Endothelial cell (in vitro differentiated cells): ENCODE measurements at places on chromosomes 12 and 14. TPM values are rescaled to one million over a fixed set of nuclear protein-coding genes. Genes with fewer than 3 reads are reported as not detected.
A peak's percentile ranks its signal among the peaks of the same experiment; 100 is the strongest.

DNA sequence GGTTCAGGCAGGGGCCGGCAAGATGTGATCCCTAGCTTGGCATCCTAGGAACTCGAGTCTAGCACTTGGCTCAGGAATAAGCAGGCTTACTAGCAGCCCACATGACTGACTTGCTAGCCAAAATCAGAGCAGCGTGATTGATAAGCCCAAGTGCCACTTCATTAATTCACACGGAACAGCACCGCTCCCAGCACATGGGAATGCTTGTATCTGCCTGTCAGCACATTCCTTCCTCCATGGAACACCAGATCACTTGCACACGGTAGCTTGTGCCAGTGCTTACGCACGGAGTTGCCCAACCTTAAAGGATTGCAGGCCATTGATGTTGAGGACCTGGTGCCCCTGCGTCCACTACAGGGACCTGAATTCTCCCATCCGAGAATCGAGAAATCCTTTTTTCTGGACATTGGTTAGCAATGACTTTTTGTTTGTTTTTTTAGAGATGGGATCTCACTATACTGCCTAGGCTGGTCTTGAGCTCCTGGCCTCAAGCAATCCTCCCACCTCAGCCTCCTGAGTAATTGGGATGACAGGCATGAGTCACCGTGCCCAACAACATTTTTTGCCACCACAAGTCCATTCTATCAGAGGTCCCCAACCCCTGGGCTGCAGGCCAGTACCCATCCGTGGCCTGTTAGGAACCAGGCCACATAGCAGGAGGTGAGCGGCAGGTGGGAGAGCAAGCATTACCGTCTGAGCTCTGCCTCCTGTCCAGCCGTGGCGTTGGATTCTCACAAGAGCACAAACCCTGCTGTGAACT is 30.6 kb upstream of the TSPAN9 start:
- no peak for DNase-seq

GRCh38 chr12:25377469-25378177 is 126.9 kb upstream of the KRAS start:
- no peak for DNase-seq

GRCh38 chr12:52606581-52607218 is 5.4 kb upstream of the KRT72 start:
- no peak for DNase-seq

The INF2 gene
- 97.2 TPM for total RNA-seq

The SIX6 gene
- total RNA-seq, result not detected

GRCh38 chr12:67999244-67999643 is 10.0 kb downstream of the IFNG-AS1 start:
- DNase-seq, result no peak

DNA sequence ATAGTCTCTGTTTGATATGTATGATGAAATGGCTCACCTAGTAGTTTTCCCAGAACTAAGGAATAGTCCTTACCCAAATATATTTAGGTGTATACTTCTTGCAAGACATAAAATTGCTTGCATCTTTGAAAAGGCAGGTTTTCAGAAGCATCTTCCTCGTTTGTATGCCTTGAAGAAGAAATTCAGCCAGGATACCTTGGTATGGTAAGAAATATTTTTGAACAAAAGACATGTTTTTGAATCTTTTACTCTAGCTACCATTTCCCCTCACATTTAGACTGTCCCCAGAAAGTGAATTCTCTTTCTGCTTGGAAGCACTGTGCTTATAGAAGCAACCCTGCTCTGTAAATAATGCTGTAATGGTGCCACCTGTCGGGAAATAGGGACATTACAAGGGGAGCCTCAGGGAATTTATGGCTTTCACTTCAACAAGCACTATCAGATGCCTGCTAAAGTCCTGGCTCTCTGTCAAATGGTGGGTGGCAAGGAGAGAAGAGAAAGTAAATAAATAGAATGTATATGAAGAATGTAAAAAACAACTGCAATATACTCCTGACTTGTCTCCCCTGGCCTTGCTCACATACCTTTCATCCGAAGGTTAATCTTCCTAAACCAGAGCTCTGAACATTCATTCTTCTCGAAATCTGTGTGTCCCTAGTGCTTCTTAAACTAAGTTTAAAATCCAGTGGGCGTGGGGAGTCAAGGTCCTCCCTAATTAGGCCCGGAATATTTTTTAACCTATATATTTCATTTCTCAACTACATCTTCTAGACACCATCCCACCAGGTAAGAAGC is 6.1 kb downstream of the CCDC184 start:
- peak; percentile 76 for DNase-seq

DNA sequence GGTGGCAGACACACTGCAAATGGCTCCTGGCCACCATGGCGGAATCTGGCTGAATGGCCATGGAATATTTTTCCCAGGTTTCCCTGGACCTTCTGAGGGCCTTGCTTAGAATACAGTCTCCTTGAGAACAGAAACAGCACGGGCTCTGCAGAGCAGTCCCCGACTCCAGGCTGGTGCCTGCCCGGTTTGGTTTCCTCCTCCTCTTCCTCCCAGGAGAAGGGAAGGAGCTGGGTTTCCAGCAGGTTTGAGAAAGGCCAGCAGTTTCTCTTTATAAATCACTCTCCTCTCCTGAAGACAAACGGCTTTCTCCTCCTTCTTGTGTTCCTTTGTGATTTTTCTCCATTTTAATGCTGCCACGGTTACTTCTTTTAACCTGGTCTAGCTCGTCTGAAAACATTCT is 106.8 kb upstream of the RFLNA start:
- peak; percentile 28 for DNase-seq

The CACNB3 gene
- 83.1 TPM for total RNA-seq

GRCh38 chr12:116222358-116222757 is 55.1 kb downstream of the MED13L start:
- no peak for DNase-seq

DNA sequence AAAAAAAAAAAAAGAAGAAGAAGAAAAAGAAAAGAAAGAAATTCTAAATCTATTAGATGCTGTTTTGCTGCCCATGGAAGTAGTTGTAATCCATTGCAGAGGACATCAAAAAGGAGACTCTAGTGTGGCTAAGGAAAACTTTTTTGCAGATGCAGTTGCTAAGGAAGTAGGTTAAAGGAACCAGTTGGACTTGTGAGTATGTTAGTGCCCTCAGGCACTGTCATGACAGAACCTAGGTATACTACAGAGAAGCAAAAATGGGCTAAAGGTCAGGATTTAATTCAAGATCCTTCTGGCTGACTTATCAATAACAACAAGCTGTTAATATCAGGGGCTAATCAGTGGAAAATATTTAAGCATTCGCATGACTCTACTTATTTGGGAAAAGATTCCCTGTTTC is 1571.6 kb upstream of the FLRT2 start:
- no peak for DNase-seq

GRCh38 chr14:104092931-104093365 is 7.4 kb downstream of the ASPG start:
- no peak for DNase-seq

GRCh38 chr12:60415351-60415750 is 819.5 kb downstream of the SLC16A7 start:
- no peak for DNase-seq

GRCh38 chr14:20555845-20556244 is 5.0 kb downstream of the RNASE9 start:
- no peak for DNase-seq

The PSMA3 gene
- 180 TPM for total RNA-seq

The LBHD2 gene
- total RNA-seq, result not detected

DNA sequence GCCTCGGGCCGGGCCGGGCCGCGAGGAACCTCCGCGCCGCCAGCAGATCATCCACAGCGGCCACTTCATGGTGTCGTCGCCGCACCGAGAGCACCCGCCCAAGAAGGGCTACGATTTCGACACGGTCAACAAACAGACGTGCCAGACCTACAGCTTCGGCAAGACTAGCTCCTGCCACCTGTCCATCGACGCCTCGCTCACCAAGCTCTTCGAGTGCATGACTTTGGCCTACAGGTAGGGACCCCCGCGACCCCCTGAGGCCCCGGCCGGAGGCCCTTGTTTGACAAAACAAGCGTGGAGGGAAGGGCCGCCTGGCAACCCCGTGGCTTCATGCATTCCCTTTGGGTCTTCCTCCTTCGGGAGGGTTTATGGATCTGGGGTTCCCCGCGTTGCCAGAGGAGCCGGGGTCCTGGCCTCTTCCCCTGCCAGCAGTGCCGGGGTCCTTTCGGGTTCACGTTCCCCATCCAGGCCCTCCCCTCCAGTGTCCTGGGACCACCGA is 526 bp downstream of the MLXIP start:
- DNase-seq, result peak; percentile 26

DNA sequence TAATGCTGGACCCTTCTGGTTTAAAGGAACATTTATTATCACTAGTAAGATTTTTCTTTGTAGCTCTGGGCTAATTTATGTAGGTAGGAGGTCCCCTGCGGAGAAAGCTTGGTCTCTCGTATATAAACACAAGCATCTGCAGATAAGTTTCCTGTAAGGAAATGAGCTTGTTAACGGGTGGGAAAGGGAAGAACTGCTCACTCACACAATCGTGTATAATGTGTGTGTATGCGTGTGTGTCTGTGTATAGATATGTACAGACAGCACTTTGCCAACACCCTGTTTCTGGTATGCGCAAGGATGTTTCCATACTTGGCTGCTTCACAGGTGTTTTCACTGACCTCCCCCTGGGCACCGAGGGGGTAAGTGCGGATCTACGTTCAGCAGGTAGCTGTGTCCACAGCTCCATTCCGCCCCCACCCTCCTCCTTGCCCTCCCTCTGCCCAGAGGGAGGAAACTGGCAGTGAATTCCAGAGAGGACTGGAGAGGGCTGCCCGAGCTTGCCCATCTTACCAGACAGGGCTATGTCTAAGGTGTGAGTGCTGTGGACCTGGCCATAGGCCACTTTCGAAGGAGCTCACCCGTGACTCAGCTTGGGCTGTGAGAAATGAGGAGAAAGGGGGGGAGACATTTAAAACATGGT is 65.2 kb downstream of the NINJ2 start:
- no peak for DNase-seq

DNA sequence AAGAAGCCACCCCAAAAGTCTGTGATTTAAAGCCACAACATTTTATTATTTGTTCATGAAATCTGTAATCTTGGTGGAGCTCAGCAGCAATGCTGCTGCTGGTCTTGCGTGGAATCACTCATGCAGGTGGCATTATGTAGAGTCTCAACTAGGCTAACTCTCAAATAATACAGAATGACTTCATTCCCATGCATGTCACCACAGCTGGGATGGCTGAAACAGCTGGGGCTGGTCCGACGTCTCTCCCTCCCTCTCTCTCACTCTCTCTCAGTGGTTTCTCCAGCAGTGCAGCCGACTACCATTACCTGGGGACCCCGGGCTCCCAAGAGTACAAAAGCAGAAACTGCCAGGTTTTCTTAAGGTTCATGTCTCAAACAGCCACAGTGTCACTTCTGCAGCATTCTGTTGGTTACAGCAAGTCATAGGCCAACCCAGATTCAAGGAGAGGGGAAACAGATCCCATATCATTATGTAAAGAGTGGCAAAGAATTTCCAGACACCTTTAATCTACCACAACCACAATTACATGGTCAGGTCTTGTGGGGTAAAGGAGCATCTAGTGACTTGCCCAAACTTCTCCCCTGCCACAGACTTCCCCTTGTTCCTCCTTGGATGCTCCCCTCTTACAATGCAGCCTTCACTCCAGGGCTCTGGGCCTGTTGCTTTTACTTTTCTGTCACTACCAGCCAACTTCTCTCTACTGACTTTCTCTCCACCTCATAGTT is 192.0 kb upstream of the HMGA2 start:
- DNase-seq, result no peak

DNA sequence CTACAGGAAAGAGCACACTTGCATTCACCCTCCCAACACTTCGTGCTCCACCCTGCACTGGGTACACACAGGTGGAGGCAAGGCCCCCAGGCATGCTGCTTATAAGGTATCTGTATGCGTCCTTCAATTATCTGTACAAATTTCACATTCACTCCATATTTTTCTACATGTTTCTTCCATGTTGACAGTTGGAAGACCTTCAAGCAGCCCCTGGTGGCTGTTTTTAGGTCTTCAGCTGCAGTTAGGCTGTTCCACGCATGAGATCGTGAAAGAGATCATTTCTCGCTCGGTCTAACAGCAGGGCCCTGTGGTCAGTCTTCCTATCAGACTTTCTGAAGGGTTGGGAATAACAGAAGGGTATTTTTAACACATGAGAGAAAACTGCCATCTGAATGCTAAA is 47.1 kb downstream of the PLXNC1 start:
- DNase-seq, result no peak

The GRIP1 gene
- 36.2 TPM for total RNA-seq

- no peak for DNase-seq
Measured at GRCh38 chr12:54401119-54401518, 16.6 kb upstream of the ZNF385A start.

- DNase-seq, result no peak
Measured at GRCh38 chr12:92036771-92037453, 108.7 kb downstream of the BTG1 start.

DNA sequence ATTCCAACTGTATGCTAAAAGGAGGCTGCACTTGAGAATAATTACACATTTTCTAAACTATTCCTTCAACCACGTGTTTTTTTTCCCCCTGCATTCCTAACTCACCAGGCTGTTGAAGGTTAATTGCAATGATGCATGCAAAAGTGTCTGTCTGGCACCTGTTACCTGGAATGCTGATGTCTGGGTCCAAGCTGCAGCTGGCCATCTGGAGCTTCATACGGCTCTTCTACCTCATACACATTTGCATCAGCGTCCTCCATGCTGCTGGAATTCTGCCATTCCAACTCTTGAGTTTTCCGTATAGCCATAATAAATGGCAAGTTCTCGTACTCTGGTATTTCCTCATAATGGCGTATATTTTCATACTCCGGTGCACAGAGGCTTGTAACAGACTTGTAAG is 8.6 kb downstream of the FGD6 start:
- DNase-seq, result no peak

GRCh38 chr14:43249116-43249515 is 1258.0 kb downstream of the FSCB start:
- no peak for DNase-seq

DNA sequence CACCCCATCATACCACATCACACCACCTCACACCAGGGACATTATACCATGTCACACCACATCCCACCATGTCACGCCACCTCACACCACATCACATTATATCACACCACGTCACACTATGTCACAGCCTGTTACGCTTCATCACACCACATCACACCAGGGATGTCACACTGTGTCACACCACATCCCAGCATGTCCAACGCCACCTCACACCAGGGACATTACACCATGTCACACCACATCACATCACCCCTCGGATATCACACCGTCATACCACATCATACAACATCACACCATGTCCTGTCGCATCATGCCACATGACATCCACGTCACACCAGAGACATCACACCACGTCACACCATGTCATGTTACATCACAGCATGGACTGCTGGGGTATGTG is 235.5 kb downstream of the TMEM121 start:
- DNase-seq, result no peak

DNA sequence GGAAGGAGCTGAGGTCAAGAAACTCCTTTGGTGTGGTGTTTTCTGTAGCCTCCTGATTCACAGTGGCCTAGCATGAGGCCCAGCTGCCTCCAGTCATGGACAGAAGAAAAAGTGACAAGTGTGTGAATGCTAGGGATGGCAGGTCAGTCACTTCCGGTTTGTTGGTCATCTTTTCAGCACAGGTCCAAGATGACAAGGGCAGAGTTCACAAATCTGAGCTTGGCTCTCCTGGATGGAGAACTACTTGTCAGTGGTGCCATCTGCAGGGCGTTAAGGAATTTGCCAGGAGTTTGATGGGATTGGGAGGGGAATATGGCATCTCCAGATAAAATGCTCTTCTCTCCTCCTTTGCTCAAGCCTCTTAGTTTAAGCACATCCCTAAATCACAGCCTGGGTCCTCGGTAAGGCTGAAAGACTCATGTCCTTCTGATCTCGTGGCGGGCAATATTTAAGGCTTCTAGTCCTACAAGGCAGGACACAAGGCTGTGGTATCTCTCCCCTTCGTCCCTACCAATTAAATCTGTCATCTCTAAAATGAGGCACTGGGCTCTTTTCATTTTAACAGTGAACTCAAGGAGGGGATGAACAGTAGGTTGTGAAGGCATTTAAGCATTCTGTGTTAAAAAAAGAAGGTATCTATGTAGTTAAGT is 10.0 kb downstream of the TUBA1B start:
- DNase-seq, result peak; percentile 37
